ENCODE measurements at places on chromosomes 3 and 15.

DNA sequence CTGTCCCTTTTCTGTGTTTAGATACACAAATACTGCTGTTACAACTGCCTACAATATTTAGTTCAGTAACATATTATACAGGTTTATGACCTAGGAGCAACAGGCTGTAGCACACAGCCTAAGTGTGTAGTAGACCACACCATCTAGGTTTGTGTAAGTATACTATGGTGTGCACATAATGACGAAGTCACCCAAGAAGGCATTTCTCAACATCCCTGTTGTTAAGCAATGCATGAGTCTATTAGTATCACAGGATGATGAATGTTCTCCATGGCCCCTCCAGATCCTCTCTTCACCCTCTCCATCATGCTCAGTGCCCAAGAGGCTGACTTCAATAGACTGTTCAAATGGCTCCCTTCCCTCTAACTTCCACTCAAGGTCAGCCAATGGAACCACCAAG, 14.6 kb upstream of the SEC62 start:
- no peak for DNase-seq

- DNase-seq, result no peak
Measured at GRCh38 chr3:105915524-105915923, 46.7 kb upstream of the CBLB start.

- DNase-seq, result peak; percentile 81
Measured at GRCh38 chr3:190807719-190808375, 54.6 kb downstream of the GMNC start.

GRCh38 chr3:52437326-52438103, 7.4 kb downstream of the SEMA3G start:
- no peak for DNase-seq

GRCh38 chr3:58217209-58217811, 6.5 kb upstream of the DNASE1L3 start:
- peak; percentile 79 for DNase-seq

DNA sequence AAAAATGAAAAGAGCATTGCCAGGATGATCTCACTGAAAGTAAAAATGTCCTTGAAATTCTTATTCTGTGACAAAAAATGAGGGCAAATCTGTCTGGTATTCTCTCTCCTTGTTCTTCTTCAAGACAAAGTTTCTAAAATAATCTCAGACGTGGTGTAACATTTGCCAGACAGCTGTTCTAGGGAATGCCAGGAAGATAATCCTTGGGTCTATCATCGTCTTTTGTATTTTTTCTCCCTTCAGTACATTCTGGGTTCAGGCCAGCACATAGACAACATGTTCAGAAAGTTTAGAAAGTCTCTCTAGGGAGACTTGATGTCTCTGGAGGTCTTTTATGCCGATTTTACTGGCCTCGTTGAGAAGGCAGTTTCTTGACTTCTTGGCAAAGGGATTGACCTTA, 121.2 kb upstream of the HES1 start:
- DNase-seq, result no peak

DNA sequence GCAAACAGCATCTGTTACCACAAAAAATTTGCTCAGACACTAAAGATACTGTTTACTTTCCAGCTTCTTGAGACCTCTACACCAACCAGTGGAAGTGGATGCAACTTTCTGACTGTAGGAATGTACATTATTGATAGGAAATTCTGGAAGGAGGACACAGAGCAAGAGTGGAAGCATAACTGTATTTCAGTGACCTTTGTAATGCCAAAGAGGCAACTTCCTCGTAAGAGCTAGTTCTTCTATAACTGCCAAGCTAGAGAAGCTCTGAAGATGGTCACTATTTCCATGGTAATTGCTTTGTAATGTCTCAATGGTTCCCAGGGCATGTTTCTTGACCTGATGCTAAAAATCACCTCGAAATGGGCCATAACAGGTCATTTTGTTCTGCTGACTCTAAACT, 96.3 kb upstream of the SLC2A2 start:
- no peak for DNase-seq

GRCh38 chr15:57308170-57308545, 68.1 kb upstream of the CGNL1 start:
- DNase-seq, result no peak

GRCh38 chr3:197495499-197495898, 60.3 kb downstream of the BDH1 start:
- no peak for DNase-seq
